ENCODE measurements at places on chromosomes 1 and 21. TPM values are rescaled to one million over a fixed set of nuclear protein-coding genes. Genes with fewer than 3 reads are reported as not detected.
A peak's percentile ranks its signal among the peaks of the same experiment; 100 is the strongest.

DNA sequence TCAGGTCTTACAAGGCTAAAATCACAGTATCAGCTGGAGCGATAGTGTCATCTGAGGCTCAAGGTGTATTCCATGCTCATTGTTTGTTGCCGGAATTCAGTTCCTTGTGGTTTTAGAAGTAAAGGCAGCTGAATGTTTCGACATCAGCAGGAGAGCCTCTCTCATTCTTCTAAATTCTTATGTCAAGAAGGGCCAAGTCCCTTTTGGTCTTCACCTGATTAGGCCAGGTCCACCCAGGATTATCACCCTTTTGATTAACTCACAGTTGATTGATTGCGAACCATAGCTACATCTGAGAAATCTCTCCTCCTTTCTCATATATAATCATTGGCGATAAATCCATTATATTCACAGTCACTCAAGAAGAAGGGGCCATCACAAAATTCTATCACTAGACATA, 806.7 kb upstream of the PRMT6 start:
- DNase-seq = no peak

GRCh38 chr1:19062258-19063029, 106.0 kb upstream of the IFFO2 start:
- DNase-seq = no peak

DNA sequence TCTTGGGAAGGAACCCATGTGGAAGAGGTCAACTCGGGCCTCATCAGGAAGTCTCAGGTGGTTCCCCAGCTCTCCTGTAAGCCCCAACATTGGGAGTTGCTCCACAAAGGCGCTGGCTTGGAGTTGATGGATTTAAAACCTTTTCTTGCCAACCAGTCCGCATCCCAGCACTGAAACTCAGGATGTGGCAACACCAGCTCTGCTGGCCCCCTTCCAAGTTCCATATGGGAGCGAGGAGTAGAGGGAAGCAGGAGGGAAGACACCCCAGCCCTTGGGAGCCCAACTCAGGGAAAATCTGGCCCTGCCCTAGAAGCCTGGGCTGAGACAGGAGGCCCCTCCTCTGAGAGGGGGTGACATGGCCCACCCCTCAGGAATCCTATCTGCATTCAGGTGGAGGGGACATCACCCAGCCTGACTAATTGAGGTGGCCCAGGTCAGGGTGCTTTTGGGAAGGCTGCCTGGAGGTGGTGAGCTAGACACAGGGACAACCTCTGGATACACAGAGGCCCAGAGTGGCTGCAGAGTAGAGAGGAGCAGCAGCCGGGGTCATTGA, 33.1 kb upstream of the DMBX1 start:
- DNase-seq = no peak

The KIRREL1 gene
- 182 TPM for polyA plus RNA-seq

DNA sequence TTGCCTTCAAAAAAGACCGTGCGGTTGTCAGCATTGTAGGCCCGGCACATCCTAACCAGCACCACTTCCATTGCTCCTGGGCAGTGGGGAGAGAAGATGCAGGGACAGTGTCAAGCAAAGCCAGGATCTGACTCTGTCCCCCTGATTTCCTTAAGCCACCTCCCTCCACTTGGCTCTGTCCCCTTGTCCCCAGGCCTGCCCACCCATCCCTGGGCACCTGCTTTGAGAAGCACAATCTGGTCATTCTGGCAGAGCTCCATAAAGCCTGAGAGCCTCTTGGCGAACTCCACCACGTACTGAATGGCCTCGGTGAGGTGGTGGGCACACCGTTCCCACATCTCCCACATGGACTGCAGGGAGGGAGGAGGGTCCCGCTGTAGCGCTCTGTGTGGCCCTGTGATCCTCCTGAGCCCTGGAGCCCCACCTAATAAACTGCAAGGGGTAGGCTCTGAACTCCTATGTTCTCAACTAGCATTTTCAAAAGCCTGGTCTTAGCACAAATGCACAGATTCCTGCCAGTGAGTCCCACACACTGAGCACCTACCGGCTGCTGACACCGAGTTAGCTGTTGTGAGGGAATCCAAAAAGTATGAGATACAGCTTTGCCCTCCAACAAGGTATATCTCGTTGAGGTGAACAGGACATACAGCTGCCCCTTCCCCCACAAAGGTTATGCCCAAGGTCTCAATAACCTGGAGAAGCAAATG, 8.2 kb upstream of the LINGO4 start:
- no peak for DNase-seq

GRCh38 chr1:150543500-150544143, 5.6 kb upstream of the ADAMTSL4 start:
- DNase-seq = no peak

DNA sequence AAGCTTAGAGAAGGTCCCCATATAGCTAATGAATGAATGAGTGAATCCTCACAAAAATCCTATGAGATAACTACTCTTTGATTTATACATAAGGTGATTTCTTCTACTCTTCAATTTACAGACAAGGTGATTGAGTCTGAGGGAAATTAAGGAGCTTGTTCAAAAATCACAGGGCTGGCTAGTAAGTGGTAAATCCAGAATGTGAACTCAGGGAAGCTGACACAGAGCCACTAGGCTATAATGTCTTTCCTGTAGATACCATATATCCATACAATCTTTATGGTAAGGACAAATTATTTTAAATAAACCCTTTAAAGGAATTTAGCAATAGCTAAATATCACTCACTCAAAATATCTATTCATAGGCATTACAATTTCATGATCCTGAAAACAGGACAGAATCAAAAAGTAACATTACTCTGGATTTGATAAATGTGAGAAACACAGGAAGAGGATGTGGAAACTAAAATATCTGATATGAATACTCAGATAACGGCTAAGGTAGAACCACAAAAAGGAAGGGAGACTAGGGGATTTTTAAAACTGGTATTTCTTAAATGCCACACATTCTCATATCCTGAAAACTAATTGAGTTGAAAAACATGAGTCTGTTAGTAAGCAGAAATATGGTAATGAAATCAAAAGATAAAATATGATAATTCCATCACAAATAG, 108.2 kb downstream of the NBPF12 start:
- DNase-seq = no peak

The LIPI gene
- polyA plus RNA-seq = 0.38 TPM

The CD2 gene
- polyA plus RNA-seq = 0.08 TPM

DNA sequence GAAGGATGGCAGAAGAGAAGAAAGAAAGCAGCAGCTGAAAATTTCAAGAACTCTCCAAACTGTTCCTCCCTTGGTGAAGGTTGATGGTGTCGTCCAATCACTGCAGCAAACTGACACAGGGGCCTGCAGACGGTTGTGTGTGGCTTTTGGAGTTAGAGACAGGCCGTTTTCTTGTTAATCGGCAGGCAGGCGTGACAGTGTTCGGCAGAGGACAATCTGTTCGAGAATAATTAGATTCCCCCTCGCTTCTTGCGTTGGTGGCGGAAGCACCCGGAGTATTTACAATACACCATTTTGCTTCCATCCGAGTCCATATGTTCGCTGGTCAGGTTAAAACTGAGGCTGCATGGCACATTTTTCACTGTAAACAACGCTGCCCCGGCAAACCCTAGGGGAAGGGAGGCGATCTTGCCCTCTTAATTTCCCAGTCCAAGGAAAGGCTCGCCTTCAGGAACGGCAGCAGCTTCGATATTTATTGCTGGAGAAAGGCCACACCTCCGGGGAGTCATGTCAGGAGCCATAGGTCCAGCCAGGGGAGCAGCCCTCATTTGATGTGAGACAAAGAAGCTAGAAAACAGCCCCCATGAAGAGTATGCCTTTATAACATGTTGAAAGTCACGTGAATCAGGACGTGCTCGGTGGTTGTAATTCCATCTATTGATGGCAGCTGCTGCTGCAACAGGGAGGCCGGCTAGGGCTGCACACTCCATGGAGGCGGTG, 360.1 kb downstream of the SMYD3 start:
- no peak for DNase-seq

The FUBP1 gene
- 426 TPM for polyA plus RNA-seq

GRCh38 chr1:112955773-112956543, at the start of gene SLC16A1:
Gene SLC16A1 (minus strand): TSS chr1:112956196. CDS start chr1:112929308, 26,888 bp downstream.
- DNase-seq = peak; percentile 85

DNA sequence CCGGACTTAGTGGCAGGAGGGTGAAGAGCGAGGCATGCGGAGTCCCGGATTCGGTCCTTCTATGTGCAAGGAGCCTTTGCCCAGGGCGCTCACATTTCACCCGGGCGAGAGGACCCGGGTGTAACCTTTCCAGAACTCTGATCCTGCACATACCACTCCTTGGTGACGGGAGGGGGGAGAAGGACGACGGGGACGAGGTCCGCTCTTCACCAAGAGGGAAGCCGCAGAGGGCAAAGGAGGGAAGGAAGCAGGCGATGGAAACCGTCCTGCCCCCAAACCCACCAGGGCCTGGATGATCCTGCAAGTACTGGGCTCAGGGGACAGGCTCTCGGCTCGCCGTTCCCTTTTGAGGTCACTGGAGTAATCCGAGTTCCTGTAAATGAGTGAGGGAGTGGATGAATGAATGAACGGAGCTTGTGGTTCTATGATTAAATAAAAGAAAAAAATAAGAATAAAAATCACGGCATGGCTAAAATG, 993 bp downstream of the SYPL2 start:
- peak; percentile 15 for DNase-seq

- DNase-seq = no peak
Observed at GRCh38 chr1:153363641-153364040, 6.0 kb downstream of the S100A9 start.

DNA sequence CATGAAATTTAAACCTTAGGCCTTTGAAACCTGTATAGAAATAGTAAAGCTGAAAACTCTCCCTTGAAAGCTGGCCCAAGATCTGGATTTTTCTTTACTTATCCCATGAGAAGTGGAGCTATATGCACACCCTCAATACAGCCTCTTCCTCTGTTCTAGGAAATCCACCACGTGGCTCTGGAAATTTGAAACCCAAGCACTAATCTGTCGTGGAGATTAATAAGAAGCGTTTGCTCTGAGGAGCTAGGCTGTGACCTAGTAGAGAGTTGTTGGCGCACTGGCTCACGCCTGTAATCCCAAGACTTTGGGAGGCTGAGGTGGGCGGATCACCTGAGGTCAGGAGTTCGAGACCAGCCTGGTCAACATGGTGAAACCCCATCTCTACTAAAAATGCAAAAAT, 291.3 kb upstream of the PLXNA2 start:
- no peak for DNase-seq

The SPSB1 gene
- polyA plus RNA-seq = 9.8 TPM

- DNase-seq = no peak
Observed at GRCh38 chr1:205422993-205423642, 1.3 kb upstream of the LEMD1 start.

DNA sequence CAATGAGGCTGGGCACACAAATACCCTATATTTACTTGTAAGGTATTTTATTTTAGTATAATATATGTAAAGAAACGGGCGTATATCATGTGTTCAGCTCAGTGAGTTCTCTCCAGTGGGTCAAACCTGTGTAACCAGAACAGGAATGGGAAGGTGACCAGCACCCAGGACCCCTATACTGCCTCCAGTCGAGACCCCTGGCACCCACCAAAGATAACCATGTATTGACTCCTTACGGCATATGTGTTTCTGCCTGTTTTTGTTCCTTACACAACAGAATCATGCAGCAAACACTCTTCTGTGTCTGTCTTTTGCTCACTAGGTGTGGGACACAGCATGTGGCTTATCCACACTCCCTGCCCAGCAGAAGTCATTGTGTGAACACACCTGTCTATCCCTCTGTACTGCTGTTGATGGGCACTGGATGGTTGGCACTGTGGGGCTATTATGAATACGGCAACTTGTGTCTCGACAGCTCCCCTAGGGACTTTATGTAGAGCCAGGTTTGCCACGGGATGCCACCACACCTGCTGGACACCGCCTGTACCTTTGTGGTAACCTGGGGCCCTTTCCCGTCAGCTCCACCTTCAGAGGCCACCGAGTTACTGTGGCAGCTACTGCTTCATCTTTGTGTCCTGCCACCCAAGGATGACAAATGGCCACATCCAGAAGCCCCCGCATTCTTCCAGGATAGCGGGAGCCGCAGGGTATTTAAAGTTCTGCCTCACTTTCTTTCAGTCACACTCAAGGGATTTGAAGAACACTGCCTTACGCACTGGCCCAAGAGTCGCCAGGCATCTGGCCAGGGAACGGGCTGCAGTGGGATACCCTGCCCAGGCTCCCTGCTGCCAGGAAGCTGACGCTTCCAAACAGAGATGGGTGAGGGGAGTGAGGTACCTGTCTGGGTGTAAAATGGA, 23.5 kb upstream of the C2CD2 start:
- DNase-seq = no peak

The KCNJ9 gene
- polyA plus RNA-seq = 0.12 TPM

GRCh38 chr21:44820851-44821250, 3.0 kb upstream of the SUMO3 start:
- no peak for DNase-seq

DNA sequence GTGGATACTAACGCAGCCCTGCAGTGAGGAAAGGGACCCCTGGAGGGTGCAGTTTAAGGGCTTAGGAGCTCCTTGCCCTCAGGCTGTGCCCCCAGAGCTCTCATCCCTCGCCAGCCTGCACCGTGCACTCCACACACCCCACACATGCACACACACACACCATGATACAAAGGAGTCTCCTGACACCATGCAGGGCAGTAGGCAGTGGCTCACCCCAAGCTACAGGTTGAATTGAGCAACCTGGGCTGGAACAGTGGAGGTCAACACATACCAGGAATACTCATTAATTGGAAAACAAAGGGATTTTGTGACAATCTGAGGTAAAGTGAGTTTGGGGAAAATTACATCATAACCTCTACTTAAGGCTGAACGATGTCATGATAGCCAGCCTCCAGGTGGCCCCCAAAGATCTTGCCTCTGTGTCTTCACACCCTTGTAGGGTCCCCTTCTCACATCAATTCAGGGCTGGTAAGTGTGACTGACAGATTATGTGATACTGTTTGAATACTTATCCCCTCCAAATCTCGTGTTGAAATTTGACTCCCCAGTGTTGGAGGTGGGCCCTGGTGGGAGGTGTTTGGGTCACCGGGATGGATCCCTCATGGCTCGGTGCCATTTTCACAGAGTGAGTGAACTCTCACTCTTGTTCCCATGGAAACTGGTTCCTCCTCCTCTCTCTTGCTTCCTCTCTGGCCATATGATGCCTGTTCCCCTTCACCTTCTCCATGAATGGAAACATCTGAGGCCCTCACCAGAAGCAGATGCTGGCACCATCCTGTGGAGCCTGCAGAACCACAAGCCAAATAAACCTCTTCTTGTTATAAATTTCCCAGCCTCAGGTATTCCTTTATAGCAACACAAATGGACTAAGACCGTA, 111.0 kb upstream of the RAB4A start:
- DNase-seq = no peak

- no peak for DNase-seq
Observed at GRCh38 chr1:56872597-56872996, 18.0 kb downstream of the C8A start.

The SYTL1 gene
- 7.6 TPM for polyA plus RNA-seq

The PIGR gene
- 1.6 TPM for polyA plus RNA-seq

GRCh38 chr1:245485996-245486395, 331.2 kb downstream of the KIF26B start:
- DNase-seq = no peak

The C1orf116 gene
- polyA plus RNA-seq = 18.5 TPM

The ZNF670 gene
- 9.1 TPM for polyA plus RNA-seq

The DYNLT4 gene
- polyA plus RNA-seq = not detected

DNA sequence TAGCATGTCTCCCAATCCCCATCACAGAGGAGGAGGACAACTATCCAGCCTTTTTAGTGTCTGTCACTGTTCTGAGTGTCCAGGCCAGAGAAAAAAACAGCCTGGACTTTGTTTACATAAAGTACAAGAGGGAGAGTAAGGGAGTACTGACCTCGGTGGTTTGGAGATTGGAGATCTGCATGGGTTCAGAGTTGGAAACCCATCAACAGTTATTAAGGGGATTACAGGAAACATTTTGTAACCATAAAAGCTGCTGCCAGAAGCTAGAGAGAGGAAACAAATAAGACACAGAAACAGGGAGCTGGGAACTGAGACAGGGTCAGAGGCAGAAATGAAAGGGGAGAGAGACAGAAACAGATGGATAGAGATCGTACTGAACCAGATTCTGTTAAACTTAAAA, 131.5 kb upstream of the CTTNBP2NL start:
- no peak for DNase-seq

The SLC35E2B gene
- polyA plus RNA-seq = 87.3 TPM
